ENCODE measurements at places on chromosomes 7 and 10. TPM values are rescaled to one million over a fixed set of nuclear protein-coding genes. Genes with fewer than 3 reads are reported as not detected.

Gene PRRT4
- not detected for total RNA-seq

Gene GDF2
- total RNA-seq, result not detected

Gene AGR2
- total RNA-seq, result not detected

Gene CALML3
- not detected for total RNA-seq

Gene GPR15LG
- total RNA-seq, result not detected

Gene SLC16A9
- total RNA-seq, result not detected

Gene SPAM1
- total RNA-seq, result not detected

Gene PPP1R17
- total RNA-seq, result not detected

Gene GPR26
- total RNA-seq, result not detected

Gene KIF5B
- 150 TPM for total RNA-seq

Gene PIK3AP1
- total RNA-seq, result not detected

Gene MKX
- 100 TPM for total RNA-seq

Gene SPDYE5
- total RNA-seq, result not detected

Gene DENND11
- 4.2 TPM for total RNA-seq

Gene PLAC9
- 6.2 TPM for total RNA-seq

Gene SND1
- 247 TPM for total RNA-seq

Gene VAX1
- not detected for total RNA-seq

Gene EBF3
- total RNA-seq, result 0.11 TPM

Gene STEAP4
- not detected for total RNA-seq

Gene TMEM270
- not detected for total RNA-seq

Gene SMC3
- total RNA-seq, result 37.5 TPM

Gene ZCWPW1
- total RNA-seq, result 2.4 TPM

Gene CCL24
- total RNA-seq, result not detected

Gene BBIP1
- 27.6 TPM for total RNA-seq

Gene POMZP3
- total RNA-seq, result 32.3 TPM

Gene PDE1C
- 0.31 TPM for total RNA-seq

Gene WNT2
- not detected for total RNA-seq

Gene DRGX
- 0.14 TPM for total RNA-seq

Gene TLX1
- not detected for total RNA-seq

Gene AKAP9
- total RNA-seq, result 28.6 TPM

Gene YWHAG
- total RNA-seq, result 172 TPM

Gene TRIM50
- not detected for total RNA-seq

Gene GDI2
- 253 TPM for total RNA-seq

Gene NRF1
- 11.9 TPM for total RNA-seq

Gene CHRM2
- total RNA-seq, result 4.5 TPM

Gene INMT
- not detected for total RNA-seq

Gene EMX2
- total RNA-seq, result not detected
